NCI-H510A (cell line): ENCODE measurements at places on chromosomes 7 and 10.

DNA sequence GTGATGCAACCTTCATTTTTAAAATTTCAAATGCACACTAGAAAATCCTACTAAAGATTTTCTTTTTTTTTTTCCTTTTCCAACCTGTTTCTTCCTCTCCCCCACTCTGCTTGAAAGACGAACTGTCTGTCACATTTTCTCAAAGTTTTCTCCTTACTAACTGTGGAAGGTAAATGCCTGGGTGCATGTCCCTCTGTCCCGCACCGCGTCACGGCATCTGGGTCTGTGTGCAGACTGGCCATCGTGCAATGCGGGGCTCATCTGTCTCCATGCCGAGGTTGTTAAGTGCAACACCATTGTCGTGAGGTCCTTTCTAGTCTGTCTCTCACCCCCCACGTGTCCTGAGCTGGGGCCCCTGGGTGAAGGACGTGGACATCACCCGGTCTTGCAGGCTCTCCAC, 28.4 kb downstream of the PFKFB3 start:
- no peak for DNase-seq

DNA sequence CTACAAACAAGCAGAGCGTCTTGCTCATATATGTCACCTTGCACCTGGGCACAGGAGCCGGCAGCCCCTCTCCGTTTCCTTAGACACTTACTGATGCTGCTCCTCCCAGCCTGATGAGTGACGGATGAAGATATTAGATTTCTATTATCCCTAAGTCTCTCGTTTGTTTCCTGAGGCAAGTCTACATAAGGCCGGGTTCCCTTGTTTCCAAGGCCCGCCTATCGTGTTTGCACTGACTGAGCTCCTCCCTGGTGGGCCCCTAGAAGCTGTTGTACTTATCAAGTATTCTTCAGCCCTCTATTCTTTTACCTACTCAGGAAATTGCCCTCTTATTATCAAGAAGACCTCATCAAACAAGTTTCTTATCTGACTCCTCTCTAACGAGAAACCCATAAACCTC, 18.5 kb downstream of the SH3PXD2A start:
- peak; percentile 41 for DNase-seq

- no peak for DNase-seq
These were observed 52.0 kb downstream of the GRB10 start for GRCh38 chr7:50730446-50731400.

DNA sequence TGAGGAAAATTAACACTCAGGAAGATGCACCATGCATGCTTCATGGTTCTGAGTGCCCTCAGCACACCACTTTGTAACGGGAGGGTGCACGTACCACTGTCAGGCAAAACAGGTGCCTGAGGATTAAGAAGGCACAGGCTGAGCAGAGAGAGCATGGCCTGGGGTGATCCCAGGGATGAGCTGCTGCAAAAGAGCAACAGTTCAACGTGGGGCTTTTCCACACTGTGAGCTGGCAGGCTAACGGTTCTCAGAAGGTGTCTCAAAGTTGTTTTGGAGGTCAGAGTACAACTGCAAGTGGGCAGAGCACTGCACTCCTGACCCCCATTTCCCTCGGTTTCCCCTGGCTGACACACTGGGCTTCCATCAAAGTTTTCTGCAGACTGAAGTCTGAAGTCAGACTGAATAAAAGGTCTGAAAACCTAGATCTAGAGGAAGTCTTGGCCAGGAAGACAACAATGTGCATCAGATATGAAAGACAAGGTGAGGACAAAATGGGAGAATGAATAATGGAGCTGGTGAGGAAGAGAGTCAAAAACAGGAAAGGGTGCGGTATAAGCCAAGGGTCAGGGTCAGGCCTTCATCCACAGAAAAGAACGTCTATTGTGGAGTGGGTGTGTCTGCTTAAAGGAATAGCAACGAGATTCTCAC, 20.5 kb downstream of the ZNF438 start:
- no peak for DNase-seq

GRCh38 chr10:48885376-48885775, 54.3 kb downstream of the LRRC18 start:
- no peak for DNase-seq
